ENCODE measurements at places on chromosomes 7 and 10. TPM values are rescaled to one million over a fixed set of nuclear protein-coding genes. Genes with fewer than 3 reads are reported as not detected.

Gene R3HCC1L
- total RNA-seq = 3.1 TPM

- H3K4me1 ChIP-seq = no peaks in the 10 kb centered on the region
- H3K4me3 ChIP-seq = no peak overlapping the region
- H3K36me3 ChIP-seq = no peaks in the 10 kb centered on the region
Observed at GRCh38 chr10:2081501-2081900, 344.2 kb upstream of the ADARB2 start.

DNA sequence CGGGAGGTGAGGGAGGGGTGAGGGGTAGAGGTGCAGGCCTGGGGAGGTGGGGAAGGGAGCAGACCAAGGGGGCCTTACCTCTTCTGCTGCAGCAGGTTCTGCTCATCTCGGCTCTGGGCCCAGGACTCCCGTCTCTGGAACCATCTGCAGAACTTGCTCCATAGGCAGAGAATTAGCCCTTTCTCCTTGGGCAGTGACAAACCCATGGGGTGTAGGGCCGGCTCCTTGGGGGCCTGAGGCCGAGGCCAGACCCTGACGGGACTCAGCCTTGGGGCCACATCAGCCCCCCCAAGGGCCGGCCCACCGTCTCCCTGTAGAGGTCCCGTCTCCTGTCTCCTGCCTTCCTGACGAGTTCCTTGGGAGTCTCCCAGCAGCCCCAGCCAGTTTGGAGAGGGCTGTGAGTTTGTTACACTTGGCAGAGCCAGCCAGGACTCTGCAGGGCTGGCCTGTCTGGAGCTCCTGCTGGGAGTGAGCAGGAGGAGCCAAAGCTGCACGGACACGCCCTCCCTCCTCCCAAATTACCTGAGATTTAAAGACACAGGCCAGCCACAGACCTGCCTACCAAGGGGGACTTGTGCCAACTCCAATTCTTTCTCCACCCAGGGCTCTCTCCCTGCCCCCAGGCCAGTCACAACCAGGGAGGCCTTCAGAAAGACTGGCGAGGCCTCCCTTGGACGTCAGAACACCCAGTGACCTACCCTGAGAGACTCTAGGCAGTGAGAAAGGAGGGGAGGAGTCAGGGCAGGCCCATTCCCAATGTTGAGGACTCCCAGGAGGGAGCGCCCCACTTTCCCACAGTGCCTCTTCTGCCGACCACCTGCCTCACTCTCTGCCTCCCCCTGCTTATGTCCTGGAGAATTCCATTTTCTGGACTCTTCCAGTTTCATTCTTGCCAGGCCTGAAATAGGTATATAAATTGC lies at the start of gene TRPV6:
Gene TRPV6 (minus strand): TSS at position 435 of the 920 bp plus-strand sequence.
- no peak within 1 kb of the TSS for H3K27ac ChIP-seq
- H3K4me3 ChIP-seq = no peak within 1 kb of the TSS
- peak; percentile 60 for DNase-seq
- no peaks in the 10 kb centered on the region for H3K27me3 ChIP-seq
- no peaks in the 10 kb centered on the region for H3K4me1 ChIP-seq

- H3K36me3 ChIP-seq = no peaks in the 10 kb centered on the region
- peak overlapping the region; percentile 98 for H3K27ac ChIP-seq
- H3K4me3 ChIP-seq = peak overlapping the region; percentile 99
- H3K27me3 ChIP-seq = no peaks in the 10 kb centered on the region
- no peak for DNase-seq
- peaks cover 43% of the 10 kb centered on the region for H3K4me1 ChIP-seq
Observed at GRCh38 chr7:815284-816216, 16.7 kb upstream of the SUN1 start.

DNA sequence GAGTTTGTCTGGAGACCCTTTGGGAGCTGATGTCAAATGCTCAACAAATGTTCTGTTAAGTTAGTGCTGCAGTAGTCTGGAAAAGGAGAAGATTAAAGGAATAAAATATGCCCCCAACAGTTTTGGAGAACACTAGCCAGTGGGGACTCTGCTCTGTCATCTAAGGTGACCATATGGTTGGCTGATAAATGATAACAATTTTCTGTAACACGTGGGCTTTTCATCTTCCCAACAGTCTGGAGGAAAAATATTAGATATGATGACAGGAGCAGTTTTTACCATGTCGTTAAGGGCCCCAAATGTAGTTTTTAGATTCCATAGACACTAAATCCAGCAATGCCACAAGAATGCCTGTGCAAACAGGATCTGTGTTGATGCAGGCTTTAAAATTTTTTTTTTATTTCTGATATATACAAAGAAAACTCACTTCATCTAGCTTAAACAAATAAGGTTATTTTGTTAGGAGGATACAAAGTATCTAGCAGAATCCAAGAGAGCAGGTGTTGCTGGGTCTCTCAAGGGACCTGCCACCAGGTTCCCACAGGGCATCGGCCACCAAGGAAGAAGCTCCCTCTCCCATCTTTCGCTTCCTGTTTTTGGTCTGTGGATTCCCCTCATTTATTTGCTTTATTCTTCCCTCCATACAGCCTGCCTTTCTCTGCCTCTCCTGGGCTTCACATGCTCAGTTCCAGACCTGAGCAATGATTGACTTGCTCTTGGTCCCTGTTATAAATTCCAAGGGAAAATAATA lies 6.2 kb upstream of the CFAP58 start:
- no peaks in the 10 kb centered on the region for H3K27me3 ChIP-seq
- no peak for DNase-seq
- H3K4me1 ChIP-seq = peaks cover 3% of the 10 kb centered on the region
- H3K27ac ChIP-seq = no peak overlapping the region
- H3K36me3 ChIP-seq = no peaks in the 10 kb centered on the region
- H3K4me3 ChIP-seq = no peak overlapping the region

GRCh38 chr7:84837405-84837804 lies 349.5 kb downstream of the SEMA3D start:
- H3K36me3 ChIP-seq = no peaks in the 10 kb centered on the region
- DNase-seq = no peak
- no peaks in the 10 kb centered on the region for H3K4me1 ChIP-seq
- no peaks in the 10 kb centered on the region for H3K27me3 ChIP-seq
- H3K27ac ChIP-seq = no peak overlapping the region

DNA sequence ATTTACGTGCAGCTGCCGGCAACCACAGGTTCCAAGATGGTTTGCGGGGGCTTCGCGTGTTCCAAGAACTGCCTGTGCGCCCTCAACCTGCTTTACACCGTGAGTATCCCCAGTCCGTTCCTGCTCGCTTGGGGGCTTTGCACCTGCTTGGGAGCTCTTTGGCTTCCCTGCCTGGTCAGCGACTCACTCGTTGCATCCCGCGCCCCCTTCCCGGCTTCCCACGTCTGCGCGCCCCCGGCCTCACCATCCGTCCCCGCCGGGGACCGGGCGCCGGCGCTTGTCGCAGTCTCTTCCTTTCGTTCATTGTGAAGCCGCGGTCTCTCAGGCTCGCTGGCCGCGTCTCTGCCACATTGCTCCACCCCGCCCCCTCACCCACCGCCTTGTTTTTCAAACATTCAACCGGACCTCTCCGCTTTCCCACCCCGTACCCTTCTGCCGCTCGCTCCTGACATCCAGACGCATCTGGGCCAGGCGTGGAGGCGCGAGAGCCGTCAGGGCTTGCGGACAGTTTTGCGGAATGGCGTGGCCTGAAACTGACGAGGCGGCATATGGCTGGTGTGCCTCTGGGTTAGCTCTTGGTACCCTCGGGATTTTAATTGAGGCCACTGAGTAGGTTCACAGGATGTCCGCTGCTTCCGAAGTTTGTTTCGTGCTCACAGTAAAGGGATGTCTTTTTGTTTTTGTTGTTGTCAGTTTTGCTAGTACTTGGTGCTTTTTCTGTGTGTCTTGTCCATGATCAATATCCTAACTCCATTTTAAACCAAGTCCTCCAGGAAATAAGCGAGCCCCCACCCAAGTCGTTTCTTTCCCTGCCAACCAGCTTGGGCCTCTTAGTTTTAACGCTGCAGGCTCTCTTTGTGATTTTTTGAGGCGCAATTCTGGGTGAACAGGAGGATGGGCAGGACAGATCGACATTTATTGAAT lies 639 bp downstream of the TSPAN13 start:
- no peaks in the 10 kb centered on the region for H3K36me3 ChIP-seq
- H3K4me1 ChIP-seq = no peaks in the 10 kb centered on the region
- no peaks in the 10 kb centered on the region for H3K27me3 ChIP-seq
- DNase-seq = no peak

DNA sequence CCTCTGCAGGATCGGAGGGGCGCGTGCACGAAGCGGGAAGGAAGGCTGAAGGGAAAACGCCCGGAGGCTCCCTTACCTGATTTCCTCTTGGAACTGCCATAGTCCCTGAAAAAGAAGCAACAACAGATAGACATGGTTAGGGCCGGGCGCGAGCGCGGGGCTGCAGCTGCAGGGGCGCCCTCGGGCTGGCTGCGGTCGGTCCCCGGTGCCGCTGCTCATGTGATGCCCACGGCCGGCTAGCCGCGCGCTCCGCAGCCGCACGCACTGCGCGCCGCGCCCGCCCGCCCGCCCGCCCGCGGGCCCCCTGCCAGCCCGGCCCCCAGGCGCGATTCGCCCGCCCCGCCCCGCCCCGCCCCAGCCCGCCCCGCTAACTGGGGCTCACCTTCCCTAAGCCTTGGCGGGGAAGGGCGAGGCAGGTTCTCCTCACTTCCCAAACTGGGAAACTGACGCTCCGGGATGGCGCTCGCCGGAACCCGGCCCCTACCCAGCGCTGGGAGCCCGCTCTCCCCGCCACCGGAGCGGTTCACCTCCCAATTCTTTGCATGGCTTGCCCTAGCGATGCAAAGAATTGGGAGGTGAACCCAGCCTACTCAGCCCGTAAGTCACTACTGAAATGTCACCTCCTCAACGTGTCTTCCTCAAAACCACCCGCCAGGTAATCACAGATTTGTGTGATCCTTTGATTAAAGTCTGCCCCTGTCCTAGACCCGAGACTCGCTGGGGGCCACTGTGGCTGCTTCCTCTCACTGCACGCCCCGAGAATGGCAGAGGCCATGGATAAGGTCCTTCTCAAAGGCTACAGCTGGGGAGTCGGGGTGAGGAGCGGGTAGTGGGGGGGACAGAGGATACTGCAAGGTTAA lies 162.2 kb downstream of the SH3PXD2A start:
- H3K27me3 ChIP-seq = no peaks in the 10 kb centered on the region
- H3K27ac ChIP-seq = no peak overlapping the region
- no peak for DNase-seq
- H3K4me3 ChIP-seq = peak overlapping the region; percentile 66
- H3K36me3 ChIP-seq = no peaks in the 10 kb centered on the region

DNA sequence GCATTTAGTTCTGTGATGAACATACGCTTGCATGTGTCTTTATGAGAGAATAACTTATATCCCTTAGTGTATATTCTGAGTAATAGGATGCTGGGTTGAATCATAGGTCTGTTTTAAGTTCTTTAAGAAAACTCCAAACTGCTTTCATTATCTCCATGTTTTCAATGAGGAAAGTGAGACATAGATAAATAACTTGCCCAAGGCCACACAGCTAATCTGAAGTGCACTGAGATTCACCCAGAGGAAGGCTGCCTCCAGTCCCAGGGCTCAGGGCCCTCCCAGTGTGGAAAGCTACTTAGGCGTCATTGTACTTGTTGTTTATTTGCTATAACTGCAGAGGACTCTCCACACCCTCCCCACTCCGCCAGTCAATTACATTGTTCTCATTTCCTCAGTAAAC lies 126.7 kb downstream of the INHBA start:
- H3K4me1 ChIP-seq = peaks cover 17% of the 10 kb centered on the region
- H3K36me3 ChIP-seq = no peaks in the 10 kb centered on the region
- no peaks in the 10 kb centered on the region for H3K27me3 ChIP-seq
- DNase-seq = no peak

Gene ZNF804B
- total RNA-seq = not detected

- H3K4me3 ChIP-seq = no peak overlapping the region
- H3K4me1 ChIP-seq = no peaks in the 10 kb centered on the region
- no peak overlapping the region for H3K27ac ChIP-seq
- DNase-seq = no peak
- no peaks in the 10 kb centered on the region for H3K27me3 ChIP-seq
- H3K36me3 ChIP-seq = no peaks in the 10 kb centered on the region
Observed at GRCh38 chr7:70182521-70182920, 584.2 kb downstream of the AUTS2 start.

Gene PDZD7
- total RNA-seq = 0.53 TPM

Gene MMP21
- total RNA-seq = not detected

GRCh38 chr7:35524112-35524804 lies 170.7 kb downstream of the HERPUD2 start:
- H3K4me3 ChIP-seq = no peak overlapping the region
- no peaks in the 10 kb centered on the region for H3K27me3 ChIP-seq
- H3K36me3 ChIP-seq = no peaks in the 10 kb centered on the region
- H3K27ac ChIP-seq = no peak overlapping the region
- no peak for DNase-seq

- no peak for DNase-seq
- H3K27ac ChIP-seq = no peak overlapping the region
- H3K27me3 ChIP-seq = no peaks in the 10 kb centered on the region
- no peaks in the 10 kb centered on the region for H3K4me1 ChIP-seq
Observed at GRCh38 chr10:80599424-80599847, 61.7 kb downstream of the SH2D4B start.

GRCh38 chr10:3102720-3103427 lies 35.5 kb downstream of the PFKP start:
- no peaks in the 10 kb centered on the region for H3K27me3 ChIP-seq
- H3K4me3 ChIP-seq = no peak overlapping the region
- H3K4me1 ChIP-seq = peaks cover 30% of the 10 kb centered on the region
- H3K27ac ChIP-seq = peak overlapping the region; percentile 72
- DNase-seq = no peak
- peaks cover 28% of the 10 kb centered on the region for H3K36me3 ChIP-seq

DNA sequence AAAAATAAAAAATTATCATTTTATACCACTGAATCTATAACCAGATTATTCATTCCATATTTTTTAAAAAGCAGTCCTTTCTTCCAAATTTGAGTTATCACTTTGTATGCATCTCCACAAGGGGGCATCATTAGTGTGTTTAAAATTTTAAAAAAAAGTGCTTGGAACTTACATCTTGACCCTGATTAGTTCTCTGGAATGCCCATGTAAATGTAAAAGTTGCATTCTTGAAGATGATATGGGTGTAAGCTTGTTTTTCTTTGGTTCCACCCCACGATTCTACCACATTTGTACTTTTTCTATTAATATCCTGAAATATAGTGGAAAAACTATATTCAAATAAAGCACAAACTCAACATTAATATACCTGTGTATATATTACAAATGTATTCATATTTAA lies 144.9 kb downstream of the ELAPOR2 start:
- no peak for DNase-seq
- no peak overlapping the region for H3K4me3 ChIP-seq
- no peaks in the 10 kb centered on the region for H3K36me3 ChIP-seq
- no peak overlapping the region for H3K27ac ChIP-seq
- H3K4me1 ChIP-seq = no peaks in the 10 kb centered on the region

- no peaks in the 10 kb centered on the region for H3K4me1 ChIP-seq
- no peak for DNase-seq
- no peak overlapping the region for H3K27ac ChIP-seq
- no peaks in the 10 kb centered on the region for H3K36me3 ChIP-seq
Observed at GRCh38 chr7:27300421-27300820, 57.8 kb downstream of the EVX1 start.

DNA sequence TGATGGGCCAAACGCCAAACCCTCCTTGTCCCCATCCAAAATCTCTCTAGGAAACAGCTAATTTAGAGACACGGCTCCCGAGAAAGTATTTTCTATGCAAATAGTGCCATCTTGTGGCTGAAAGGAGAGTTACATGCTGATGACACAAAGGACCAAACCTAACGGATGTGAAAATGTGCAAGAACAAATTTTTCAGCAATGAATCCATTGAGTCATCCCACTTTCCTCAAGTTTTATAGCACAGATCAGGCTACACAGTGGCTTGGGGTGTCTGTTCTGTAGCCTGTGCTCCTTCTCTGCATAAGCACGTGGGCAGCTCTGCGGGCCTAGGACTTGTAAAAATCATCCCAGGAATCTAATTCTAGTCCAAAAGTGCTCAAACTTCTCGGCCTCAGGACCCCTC lies 154.8 kb upstream of the PRR15 start:
- H3K27me3 ChIP-seq = no peaks in the 10 kb centered on the region
- no peak overlapping the region for H3K4me3 ChIP-seq
- H3K36me3 ChIP-seq = no peaks in the 10 kb centered on the region
- peak; percentile 73 for DNase-seq
- no peaks in the 10 kb centered on the region for H3K4me1 ChIP-seq
- H3K27ac ChIP-seq = no peak overlapping the region

All from ascending aorta (tissue), 2 donors.